NCI-H1930 (cell line): ENCODE measurements at places on chromosomes 6 and 20.

- no peak for DNase-seq
These were observed 16.6 kb downstream of the CRYBG1 start for GRCh38 chr6:106377061-106377540.

- no peak for DNase-seq
These were observed 706.5 kb upstream of the MAN1A1 start for GRCh38 chr6:120056085-120056484.

DNA sequence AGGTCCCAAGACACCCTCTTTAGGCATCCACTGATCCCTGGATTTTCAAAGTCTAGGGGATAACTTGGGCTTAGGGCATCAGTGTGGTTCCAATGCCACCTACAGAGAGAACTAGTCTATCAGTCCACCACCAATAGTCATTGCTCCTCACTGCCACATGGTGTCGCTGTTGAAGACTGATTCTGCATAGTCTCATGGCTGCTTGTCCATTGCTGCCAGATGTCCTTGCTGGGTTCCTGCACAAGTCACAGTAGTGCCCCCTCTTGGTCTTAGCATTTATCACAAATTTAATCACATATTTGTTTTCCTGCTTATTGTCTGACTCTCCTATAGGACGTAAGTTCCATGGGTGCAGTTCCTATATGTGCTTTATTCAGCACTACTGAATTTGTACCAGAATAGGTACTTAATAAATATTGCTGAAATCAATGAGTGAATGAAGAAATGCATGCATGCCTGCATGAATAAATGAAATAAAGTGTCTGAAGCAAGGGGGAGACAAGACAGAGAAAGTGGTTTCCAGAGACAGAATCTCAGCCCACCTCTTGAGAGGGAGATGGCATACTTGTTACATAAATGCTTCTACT, 45.9 kb upstream of the RALY start:
- DNase-seq: peak; percentile 7

- DNase-seq: peak; percentile 87
These were observed 7.8 kb upstream of the MDGA1 start for GRCh38 chr6:37705239-37706051.

GRCh38 chr6:131844243-131844841, 36.5 kb downstream of the ENPP1 start:
- no peak for DNase-seq

DNA sequence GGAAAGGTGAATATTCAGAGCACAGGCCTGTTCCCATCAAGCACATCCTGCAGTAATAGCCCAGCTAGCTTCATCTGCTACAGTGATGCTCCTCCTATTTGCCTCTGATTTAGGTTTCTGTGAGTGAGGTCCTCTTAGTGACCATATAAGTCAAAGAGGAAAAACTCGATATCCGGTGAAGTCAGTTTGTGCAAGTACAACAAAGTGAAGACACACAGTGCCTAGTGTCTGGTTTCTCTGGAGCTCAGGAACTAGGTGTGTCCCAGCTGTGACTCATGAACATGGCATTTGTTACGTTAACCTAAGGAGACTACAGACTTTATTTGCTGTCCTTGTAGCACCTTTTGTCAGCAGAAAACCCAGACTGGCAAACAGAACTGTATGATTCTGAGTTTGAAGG, 33.9 kb downstream of the EDN1 start:
- DNase-seq: no peak

- no peak for DNase-seq
These were observed 183.8 kb downstream of the PTPRK start for GRCh38 chr6:128336436-128337095.

- DNase-seq: no peak
These were observed 374.9 kb upstream of the FLRT3 start for GRCh38 chr20:14712302-14712739.

DNA sequence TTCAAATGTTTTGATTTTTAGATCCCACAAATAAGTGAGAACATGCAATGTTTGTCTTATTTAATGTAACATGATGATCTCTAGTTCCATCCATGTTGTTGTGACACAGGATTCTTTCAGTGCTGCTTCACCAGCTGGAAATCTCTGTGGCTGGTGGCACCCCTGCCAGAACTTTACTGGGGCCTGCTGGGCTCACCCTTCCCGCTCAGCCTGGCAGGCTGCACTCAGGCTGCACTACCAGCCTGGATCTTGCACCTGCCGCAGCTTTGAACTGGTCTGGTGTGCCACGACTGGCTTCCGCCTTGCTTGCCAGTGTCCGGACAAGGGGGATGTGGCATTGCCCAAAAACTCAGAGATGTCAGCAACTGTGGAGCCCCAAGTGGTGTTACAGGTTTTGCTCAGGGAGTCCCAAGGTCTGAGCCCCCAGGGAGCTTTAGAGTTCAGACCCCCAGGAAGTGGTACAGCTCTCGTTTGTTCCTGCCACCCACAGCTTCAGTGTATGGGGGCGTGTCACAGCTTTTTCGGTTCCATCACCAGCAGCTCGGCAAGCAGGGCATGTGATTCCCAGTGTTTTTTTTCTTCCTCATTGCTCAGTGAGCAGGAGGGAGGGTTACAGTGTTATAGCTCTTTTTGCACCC, 72.3 kb upstream of the SYNCRIP start:
- DNase-seq: no peak

GRCh38 chr20:31578448-31579138, 26.5 kb upstream of the ID1 start:
- DNase-seq: no peak

DNA sequence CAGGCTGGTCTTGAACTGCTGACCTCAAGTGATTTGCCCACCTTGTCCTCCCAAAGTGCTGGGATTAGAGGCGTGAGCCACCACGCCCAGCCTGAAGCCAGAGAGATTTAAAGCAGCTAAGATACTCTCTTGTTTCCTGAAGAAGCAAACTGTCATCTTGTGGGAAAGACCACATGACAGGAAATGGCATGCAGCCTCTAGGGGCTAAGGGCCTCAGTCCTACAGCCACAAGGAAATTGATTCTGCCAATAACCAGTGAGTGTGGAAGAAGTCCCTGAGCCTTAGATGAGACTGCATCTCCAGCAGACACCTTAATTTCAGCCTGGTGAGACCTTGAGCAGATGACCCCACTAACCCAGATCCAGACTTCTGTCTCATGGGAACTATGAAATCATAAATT, 40.9 kb downstream of the KIZ start:
- DNase-seq: no peak

- peak; percentile 52 for DNase-seq
These were observed 92.7 kb upstream of the SIRPA start for GRCh38 chr20:1802385-1803060.

DNA sequence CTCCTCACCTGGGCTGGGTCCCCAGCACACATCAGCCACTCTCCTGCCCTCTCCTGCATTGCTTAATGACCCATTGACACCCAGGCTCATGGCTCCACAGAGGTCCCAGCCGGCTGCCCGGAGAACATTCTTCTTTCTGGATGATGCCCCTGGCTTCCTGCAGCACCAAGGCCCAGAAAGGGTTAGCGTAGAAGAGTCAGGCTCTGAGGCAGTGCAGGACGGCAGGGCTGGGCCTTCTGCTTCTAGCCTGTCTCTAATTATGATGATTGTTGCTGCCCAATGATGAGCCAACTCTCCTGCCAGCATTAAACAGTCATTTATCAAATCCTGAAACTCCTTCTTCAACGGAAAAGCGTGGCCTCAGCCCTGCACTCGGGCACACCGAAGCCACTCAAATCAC, 66.4 kb downstream of the ZNF217 start:
- no peak for DNase-seq

- DNase-seq: no peak
These were observed 34.7 kb downstream of the PLEKHG1 start for GRCh38 chr6:150634176-150634963.

- no peak for DNase-seq
These were observed 13.5 kb downstream of the NCOA7 start for GRCh38 chr6:125804264-125804663.

- no peak for DNase-seq
These were observed 131.2 kb upstream of the THEMIS start for GRCh38 chr6:128032042-128032441.

DNA sequence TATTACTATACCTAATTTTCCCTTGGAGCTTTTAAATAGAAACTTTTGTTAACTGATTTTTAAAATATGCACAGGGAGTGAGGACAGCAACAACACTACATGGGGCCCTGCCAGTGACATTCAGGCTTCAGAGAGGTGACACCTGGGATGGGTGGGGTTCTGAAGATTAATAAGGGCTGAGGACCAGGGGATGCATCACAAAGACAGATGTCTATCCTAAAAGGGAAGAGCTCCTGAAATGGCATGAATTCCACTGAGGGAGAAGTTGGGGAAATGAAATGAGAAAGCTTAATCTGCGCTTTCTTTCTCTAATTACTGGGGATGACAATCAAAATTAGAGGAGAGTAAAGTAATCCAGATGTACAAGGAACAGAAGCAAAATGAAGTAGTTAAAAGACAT, 162.8 kb downstream of the BTBD9 start:
- DNase-seq: no peak

- peak; percentile 25 for DNase-seq
These were observed 568 bp downstream of the CCDC170 start for GRCh38 chr6:151494235-151494935.

GRCh38 chr20:47792021-47792618, 6.8 kb upstream of the SULF2 start:
- DNase-seq: no peak

DNA sequence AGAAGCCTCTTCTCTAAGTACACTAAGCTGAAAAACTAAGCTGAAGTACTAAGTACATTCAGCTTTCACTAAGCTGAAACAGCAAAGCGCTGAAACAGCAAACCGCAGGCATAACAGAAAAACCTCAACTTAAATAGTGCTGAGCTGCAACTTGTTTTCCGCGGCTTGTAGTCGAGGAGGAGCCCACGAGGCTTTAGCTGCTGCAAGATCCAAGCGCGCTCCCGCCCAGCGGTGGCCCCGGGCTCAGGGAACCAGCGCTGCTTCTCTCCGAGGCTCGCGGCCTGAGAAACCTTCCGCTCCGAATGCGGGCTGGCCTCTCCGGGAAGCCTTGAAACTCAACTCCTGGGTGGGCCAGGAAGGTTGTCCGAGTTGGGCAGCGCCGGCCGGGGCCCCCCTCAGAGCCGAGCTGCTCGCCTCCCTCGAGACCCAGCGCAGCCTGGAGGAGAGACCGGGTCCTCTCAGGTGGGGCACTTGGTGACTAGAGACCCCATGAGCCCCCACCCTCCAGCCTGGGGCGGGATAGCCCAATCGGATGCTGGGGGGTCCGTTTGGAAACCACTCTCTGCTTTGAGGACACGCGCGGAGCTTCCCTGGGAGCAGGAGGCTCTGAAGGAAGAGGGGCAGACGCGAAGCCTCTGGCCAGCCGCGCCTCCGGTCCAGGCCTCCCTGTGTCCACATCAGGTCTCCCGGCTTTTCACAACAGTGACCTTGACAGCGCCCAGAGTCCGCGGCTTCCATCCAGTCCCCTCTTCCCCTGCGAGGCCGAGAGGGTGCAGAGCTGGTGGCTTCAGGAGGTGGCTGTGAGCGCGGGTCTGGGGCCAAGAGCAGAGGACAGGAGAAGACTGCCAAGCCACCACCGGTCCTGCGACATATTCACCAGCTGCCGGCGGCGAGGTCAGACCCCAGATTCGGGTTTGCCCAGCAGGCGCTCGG, 38.1 kb upstream of the HLA-E start:
- DNase-seq: no peak

DNA sequence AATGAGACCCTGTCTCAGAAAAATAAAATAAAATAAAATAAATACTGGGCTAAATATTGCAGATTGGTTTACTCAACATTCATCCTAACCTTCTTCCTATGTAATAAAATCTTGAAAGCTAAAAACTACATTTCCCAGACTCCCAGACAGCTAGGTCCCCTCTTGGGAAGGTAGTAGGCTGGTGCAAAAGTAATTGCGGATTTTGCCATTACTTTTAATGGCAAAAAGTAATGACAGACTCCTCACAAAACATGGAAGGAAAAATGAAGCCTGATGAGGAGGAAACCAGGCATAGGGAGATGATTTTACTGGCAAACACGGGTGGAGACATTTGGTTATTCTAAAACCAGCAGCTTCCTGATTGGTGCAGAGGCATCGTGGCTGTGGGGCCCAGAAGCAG, 70.6 kb upstream of the E2F3 start:
- DNase-seq: no peak

GRCh38 chr6:160477901-160478300, 129.7 kb downstream of the SLC22A3 start:
- DNase-seq: no peak

- no peak for DNase-seq
These were observed 134.4 kb upstream of the STMND1 start for GRCh38 chr6:16967470-16967817.

- DNase-seq: no peak
These were observed 7.5 kb upstream of the BFSP1 start for GRCh38 chr20:17538517-17539170.

GRCh38 chr6:43970068-43970912, 157.0 kb downstream of the MRPL14 start:
- no peak for DNase-seq

DNA sequence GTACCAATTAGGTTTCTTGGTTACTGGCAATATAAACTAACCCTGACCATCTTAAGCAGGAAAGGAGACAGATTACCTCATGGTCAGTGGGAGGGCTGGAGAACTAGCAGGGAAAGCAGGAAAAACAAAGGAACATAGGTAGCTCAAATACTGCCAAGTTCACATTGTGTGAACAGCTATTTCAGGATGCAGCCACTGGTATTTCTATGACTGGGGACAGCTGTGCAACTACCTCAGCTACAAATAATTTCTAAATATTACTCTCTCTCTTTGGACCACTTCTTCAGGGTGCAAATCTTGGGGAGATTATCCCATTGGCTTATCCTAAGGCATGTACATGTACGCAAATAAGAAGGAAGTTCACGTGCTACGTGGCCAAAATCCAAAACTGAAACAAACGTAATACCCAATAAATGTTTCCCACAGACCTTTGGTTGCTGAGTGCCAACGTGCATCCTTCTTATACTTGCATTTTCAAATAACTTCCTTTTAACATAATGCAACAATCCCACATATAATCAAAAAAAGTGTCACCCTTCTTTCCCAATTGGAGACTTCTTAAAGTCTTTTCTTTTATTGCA, 180.9 kb downstream of the PHF3 start:
- DNase-seq: no peak

GRCh38 chr6:108560463-108561308, at the start of gene FOXO3:
TSS of gene FOXO3 (plus strand) at chr6:108560917. CDS start at chr6:108561209, 292 bp downstream.
- peak; percentile 77 for DNase-seq

- no peak for DNase-seq
These were observed 72.0 kb upstream of the TGM3 start for GRCh38 chr20:2223558-2224367.

DNA sequence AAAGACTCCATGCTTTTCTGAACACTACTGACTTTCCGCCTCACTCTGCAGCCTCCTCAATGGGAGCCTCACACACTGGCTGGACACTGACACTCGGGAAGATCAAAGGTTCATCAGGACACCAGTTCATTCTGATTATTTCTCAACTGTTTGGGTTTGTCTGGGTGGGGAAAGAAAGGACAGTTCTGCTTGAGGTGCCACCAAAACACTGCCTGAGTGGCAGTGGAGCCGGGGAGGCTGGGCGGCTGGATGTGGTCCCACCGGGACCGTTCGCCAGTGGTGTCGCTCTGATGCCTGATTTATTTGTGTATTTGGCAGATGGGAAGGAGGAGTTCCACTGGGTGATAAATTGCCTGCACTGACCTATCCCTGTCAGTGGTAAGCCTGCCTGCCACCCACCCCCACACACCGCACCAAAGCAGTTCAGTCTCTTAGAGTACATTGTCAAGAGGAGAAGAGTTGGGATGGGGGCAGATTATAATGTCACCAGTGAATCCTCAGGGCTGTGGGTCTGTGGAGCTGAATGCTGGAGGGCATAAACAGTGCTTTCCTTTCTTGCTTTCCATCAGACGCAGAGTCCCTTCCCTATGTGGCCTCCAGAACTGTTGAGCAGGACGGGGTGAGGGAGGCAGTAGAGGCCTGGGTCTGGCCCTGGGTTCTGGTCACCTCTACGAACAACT, 49.8 kb downstream of the EDN1 start:
- DNase-seq: no peak

GRCh38 chr20:41133709-41134361, 3.5 kb upstream of the PLCG1 start:
- DNase-seq: no peak
